NT2/D1 (cell line): ENCODE measurements at places on chromosomes 1 and 21.

DNA sequence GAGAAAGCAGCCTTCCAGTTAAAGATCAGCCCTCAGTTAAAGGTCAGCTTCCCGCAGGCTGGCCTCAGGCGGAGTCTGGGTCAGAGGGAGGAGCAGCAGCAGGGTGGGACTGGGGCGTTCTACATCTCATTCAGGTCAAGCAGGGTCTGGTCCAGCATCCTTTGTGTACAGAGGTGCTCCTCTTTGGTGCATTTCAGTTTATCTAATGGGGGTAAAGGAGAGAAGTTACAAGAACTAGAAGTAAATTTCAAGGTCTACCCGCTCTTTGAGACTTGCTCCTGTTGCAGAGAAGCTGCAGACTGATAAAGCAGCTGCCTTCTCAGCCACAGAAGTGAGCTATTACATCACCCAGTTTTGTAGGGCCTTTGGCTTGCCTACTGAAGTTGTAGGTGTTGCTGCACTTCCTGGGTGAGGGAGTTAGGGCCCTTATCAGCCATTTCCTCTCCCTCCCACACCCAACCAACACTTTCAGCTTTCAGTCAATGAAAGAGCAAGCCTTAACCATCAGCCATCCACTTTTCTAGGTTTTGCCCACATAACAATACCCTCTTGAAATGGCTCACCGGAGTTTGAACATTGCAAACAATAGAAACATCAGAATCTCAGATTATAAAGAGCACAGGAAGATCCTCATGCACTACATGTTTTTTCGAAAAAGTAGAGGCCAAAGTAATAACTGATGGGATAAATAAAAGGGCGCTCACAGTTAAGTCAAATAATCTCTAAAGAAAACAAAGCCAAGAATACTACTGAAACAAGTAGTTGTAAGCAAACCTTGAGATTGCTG is 2.8 kb upstream of the NUP210L start:
- no peak for DNase-seq

DNA sequence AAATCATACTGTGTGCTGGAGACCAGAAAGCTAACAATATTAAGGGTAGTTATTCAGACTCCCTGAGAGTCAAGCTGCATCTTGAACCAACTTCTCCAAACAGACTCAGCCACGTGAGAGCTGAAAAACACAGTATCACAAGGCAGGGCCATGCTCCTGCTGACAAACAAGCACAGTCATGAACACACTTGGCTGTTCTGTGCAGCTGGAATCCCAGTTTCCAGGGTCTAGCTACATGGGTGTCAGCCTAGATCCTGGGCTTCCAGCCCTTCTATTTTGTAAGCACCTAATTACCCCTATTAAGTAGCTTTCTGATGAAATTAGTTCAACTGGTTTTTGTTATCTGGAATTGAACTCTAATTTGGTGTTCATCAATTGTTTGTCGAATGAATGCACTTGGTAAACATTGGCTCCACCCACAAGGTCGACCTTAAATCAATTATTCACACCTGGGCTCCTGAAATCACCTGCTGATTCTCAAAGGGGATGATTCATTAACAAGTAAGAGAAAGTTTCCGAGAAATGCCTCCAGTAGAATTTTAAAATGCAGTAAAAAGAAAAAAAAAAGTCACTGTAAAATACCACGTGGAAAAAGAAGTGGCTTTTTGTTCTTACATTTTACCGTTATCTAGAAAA is 179.3 kb downstream of the ZC3H11B start:
- DNase-seq = no peak

DNA sequence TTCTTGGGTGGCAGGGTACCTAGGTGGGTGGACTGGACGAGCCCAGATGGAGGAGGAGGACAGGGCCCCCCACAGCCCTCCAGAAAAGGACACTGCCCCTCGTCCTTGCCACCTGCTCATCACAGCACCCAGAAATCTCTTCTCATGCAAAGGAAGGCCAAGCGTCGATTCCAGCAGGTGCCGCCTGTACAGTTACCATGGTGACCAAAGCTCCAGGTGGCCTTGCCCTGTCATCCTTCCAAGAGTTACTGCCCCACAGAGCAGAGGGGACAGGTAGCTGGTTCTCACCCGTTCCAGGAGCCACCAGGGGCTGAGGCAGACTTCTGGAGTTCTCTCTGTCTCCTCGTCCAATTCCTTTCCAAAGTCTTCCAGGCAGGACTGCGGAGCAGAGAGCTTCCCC is 119.9 kb upstream of the VAMP3 start:
- no peak for DNase-seq

- no peak for DNase-seq
Measured at GRCh38 chr1:6245869-6246496, 2.0 kb downstream of the HES3 start.

- DNase-seq = no peak
Measured at GRCh38 chr1:8252266-8252951, 65.5 kb upstream of the SLC45A1 start.

DNA sequence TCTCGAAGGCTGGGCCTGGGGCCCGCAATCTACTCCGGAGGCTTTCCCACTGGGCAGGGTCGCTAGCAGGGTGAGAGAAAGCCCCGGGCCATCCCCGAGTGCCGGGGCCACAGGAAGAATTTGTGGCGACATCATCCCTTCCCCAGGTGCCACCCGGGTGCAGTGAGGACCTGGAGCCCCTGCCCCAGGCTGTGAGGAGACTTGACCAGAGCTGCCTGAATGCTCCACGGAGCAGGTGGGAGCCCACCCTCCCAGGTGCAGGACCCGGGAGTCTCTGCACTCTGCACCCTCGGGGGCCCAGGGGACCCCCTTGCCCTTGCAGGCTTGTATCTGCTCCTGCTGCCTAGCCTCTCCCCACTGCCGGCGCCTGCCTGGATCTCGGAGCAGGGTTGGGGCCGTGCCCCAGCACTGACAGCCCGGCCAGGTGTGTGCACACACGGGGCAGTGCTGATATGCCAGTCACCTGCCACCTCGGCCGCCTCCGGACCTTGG is 67.5 kb upstream of the RGS7 start:
- DNase-seq = no peak

DNA sequence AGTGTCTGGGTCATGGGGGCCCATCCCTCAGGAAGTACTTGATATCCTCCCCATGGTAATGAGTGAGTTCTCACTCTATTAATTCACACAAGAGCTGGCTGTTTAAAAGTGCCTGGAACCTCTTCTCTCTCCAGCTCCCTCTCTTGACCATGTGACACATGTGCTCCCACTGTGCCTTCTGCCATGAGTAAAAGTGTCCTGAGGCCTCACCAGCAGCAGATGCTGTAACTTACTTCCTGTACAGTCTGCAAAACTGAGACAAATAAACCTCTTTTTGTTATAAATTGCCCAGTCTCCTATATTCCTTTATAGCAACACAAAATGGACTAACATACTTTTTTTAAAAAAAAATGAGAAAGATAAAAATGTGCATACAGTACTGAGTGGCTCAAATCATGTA is 24.0 kb downstream of the PUM1 start:
- no peak for DNase-seq

- no peak for DNase-seq
Measured at GRCh38 chr1:115832651-115833050, 8.3 kb downstream of the NHLH2 start.

DNA sequence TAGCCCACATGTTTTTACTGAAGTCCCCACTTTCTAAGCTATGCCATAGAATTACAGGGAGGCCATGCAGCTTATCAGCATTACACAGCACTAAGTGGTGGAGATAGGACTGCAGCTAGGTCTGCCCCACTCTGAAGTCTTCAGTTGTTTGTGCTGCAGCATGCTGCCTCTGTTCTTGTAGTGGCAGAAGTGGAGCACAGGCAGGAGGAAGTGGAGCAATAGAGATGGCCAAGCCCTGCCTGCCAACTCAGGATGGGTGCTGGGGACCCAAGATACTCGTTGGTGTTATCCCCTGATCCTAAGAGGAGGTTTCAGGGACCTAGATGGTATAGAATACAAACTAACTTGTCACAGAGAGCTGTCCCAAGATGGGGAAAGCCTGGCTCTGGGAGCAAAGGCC is 12.9 kb downstream of the MRPL37 start:
- DNase-seq = no peak

DNA sequence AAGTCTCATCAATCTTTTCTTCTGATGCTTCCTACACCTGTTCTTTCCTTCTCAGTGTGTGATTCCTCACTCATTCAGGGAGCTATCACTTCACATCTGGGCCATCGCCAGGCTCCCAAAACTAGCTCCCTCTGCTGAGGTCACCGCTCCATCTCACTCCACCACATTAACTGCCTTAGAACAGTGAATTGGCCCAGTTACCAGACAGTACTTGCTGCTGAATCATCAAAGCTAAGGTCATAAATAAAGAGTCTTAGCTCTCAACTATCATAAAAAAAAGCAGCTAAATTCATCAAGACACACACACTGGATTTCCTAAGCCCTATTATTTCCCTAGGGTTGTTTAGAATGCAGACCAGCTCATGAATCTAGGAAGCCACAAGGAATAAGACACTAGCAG is 18.8 kb upstream of the SRM start:
- no peak for DNase-seq
